ENCODE measurements at places on chromosomes 4 and X.

DNA sequence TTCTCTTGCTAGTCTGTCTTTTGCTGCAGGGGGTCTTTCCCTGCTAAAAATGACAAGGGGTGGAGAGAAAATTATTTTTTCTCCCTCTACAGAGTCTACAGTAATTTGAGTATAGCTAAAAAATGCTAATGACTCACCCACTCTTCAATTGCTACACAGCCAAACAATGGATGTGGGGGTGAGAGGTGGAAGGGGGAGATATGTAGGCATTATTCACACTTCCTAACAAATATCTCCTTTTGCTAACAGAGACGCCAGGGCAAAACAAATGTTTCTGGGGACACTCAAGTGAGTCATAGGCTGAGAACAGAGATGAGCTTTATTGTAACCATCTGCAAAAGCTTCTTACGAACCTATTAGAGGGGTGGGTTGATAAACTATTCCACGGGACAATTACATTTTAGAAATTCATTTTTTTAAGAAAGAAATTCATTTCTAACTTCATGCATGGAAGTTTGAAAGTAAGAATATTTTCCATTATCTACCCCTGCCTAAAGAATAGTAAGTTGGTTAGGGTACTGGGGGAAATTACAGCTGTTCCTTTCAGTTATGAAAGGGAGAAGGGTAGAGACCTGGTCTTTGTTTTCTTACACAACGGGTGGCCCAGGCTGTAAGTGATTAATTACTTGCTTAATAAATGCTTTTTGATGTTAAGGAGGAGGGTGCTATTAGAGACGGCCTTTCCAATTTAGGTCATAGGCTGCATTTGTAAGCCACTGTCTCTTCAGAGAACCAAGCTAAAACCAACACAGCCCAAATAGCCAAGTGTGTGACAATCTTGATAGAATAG lies 12.8 kb downstream of the SCD5 start:
- DNase-seq = no peak

DNA sequence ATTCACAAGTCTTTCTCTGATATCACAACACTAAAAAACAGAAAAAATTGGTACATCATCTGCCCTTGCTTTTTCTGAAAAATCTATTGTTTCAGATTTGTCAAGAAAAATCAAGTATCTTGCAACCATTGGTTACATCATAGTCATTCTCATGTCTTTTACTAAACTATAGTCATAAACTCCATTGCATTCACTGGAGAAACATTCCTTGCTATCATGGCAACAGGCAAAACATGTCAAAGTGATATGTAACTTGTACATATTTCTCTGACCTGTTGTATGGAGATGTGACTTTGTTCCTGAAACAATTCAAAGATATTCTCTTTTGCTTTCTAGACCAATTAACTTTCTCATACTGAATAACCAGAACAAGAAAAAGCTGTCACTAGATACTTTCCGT lies 121.9 kb upstream of the ANK2 start:
- DNase-seq = no peak

GRCh38 chr4:124854968-124855367 lies 142.4 kb upstream of the ANKRD50 start:
- no peak for DNase-seq

- DNase-seq = no peak
Measured at GRCh38 chrX:103063191-103063845, 653 bp downstream of the BEX1 start.

- no peak for DNase-seq
Measured at GRCh38 chr4:159434114-159434870, 331.4 kb downstream of the RAPGEF2 start.

DNA sequence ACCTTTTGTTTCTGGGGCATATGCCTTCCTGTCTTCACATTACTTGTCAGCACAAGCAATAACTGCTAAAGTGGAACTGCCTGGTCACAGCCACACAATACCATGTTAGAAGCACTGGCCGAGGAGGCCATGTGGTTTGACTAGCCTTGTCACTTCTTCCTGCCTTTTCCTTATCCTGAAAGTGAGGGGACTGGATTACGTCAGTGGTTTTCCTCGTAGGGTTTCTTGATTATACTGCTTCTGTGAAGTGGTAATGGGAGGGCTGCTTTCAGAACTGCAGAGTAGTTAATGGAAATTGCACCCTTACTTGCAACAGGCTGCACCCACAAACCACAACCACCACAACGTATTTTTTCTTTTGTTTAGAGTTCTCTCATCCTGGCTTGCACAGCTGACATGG lies 26.6 kb downstream of the ZRSR2 start:
- DNase-seq = no peak

DNA sequence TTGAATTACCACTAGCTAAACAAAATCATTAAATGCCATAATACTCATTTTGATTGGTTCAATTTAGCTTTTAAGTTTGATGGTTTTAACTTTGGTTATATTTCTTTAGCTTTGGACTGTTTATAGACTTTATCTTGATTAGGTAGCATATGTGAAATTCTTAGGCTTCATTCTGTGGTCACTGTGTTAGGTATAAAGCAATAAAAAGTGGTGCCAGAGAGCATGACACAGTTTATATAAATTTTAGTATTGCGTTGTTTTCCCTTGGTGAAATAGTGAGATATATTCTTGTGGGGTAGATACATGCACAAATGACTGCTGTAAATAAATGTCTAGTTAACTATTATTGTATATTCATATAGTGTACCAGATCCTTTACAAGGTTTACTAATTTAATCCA lies 474.2 kb upstream of the GRID2 start:
- no peak for DNase-seq

DNA sequence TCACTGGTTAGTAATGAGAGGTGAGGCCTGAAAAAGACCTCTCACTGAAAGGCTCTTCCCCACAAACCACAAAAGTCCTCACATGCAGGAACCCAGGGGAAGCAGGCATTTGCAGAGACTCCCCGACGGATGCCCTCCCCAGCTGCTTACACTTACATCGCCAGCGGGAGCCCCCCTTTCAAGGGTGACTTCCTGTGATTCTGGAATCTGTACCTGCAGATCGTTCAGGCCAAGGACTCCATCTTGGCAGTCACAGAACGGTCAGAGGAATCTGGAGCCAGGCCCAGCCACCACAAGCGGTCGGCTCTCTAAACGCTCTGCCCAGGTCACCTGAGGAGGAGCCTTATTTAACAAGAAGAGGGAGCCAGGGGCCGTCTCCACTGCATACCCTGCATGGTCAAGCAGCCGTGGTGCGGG lies 71.3 kb upstream of the STS start:
- DNase-seq = no peak

- DNase-seq = no peak
Measured at GRCh38 chr4:113968473-113968872, 11.0 kb downstream of the ARSJ start.

GRCh38 chrX:80290834-80291233 lies 129.4 kb upstream of the TENT5D start:
- no peak for DNase-seq

GRCh38 chr4:144970597-144970996 lies 127.4 kb downstream of the ANAPC10 start:
- no peak for DNase-seq

GRCh38 chrX:139905051-139905450 lies 27.8 kb downstream of the ATP11C start:
- no peak for DNase-seq

Data from stimulated activated CD8-positive, alpha-beta memory T cell treated with anti-CD3 and anti-CD28 coated beads, Interleukin-4, amount 100 ng/mL, for 1 hour (primary cell).